ENCODE measurements at places on chromosomes 7 and 10. TPM values are rescaled to one million over a fixed set of nuclear protein-coding genes. Genes with fewer than 3 reads are reported as not detected.

The ELN gene
- total RNA-seq: 22.5 TPM

The UCMA gene
- total RNA-seq: not detected

The C10orf62 gene
- total RNA-seq: 0.10 TPM

The HNRNPH3 gene
- total RNA-seq: 15.4 TPM

The IFIT1B gene
- not detected for total RNA-seq

The IDE gene
- total RNA-seq: 34.6 TPM

The ATP6V0A4 gene
- total RNA-seq: 0.38 TPM

The ASB10 gene
- total RNA-seq: not detected

The SLC13A1 gene
- not detected for total RNA-seq

The TASOR2 gene
- 76.4 TPM for total RNA-seq

The OR13A1 gene
- total RNA-seq: not detected

The IL6 gene
- total RNA-seq: 3.7 TPM

The ACSM6 gene
- total RNA-seq: not detected

The ANKRD61 gene
- total RNA-seq: not detected

The RAMP3 gene
- total RNA-seq: not detected

The EIF5AL1 gene
- total RNA-seq: 1.3 TPM

The EPHA1 gene
- not detected for total RNA-seq

The NUPR2 gene
- total RNA-seq: not detected

The CDK14 gene
- total RNA-seq: 13.6 TPM

The SPAM1 gene
- total RNA-seq: not detected

The MYO1G gene
- 0.10 TPM for total RNA-seq

The PPP1R17 gene
- total RNA-seq: not detected

The BTBD16 gene
- not detected for total RNA-seq

The ADAM22 gene
- total RNA-seq: 0.86 TPM

The TIMM23 gene
- total RNA-seq: 65.7 TPM

The NUTM2D gene
- total RNA-seq: 1.4 TPM

The SPRN gene
- not detected for total RNA-seq

The A1CF gene
- total RNA-seq: not detected

The GIMAP6 gene
- 171 TPM for total RNA-seq

The TAF6 gene
- total RNA-seq: 41.2 TPM

The MCM10 gene
- total RNA-seq: 5.6 TPM

The TLX1 gene
- total RNA-seq: not detected

The NEURL1 gene
- total RNA-seq: 0.33 TPM

The SLC39A12 gene
- total RNA-seq: not detected

The NXPH1 gene
- total RNA-seq: not detected

The ADIRF gene
- total RNA-seq: 11.4 TPM

The CFTR gene
- not detected for total RNA-seq

The KAZALD1 gene
- 0.57 TPM for total RNA-seq

The TRIM73 gene
- total RNA-seq: 0.98 TPM

The ZNF736 gene
- total RNA-seq: 10.4 TPM

The PLEKHS1 gene
- total RNA-seq: under 0.01 TPM

The ABCA13 gene
- total RNA-seq: under 0.01 TPM

The PPP1R3C gene
- total RNA-seq: 0.65 TPM

The CHRM2 gene
- not detected for total RNA-seq

The DNAJC9 gene
- 49.3 TPM for total RNA-seq

The CPEB3 gene
- total RNA-seq: 1.8 TPM

The LRRC17 gene
- total RNA-seq: 16.3 TPM

The PWWP2B gene
- 15.8 TPM for total RNA-seq

The MYOZ1 gene
- not detected for total RNA-seq

The ANXA8L1 gene
- total RNA-seq: not detected
